ENCODE measurements at places on chromosomes 11 and 22.
A peak's percentile ranks its signal among the peaks of the same experiment; 100 is the strongest.

DNA sequence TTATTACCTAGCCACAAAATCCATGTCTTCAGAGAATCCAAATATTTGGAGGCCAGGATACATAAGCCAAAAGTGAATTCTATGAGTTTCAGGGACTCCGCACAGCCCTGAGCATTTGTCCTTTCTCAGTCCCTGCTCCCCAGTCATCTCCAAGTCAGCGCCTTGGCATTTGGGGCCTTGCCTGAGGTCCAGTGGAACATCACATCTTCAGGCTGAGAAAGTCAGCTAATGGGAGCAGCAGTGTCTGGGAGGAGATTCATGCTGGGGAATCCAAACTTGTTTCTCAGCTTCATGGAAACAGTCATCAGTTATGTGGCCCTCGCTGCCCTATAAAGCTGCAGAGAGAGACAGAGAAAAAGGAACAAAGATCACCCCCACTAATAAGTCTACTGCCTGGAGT lies 70.9 kb downstream of the BARX2 start:
- no peak for DNase-seq

GRCh38 chr11:74520316-74520715 lies 26.8 kb upstream of the LIPT2 start:
- no peak for DNase-seq

- no peak for DNase-seq
Measured at GRCh38 chr11:119907122-119907851, 178.3 kb upstream of the NECTIN1 start.

DNA sequence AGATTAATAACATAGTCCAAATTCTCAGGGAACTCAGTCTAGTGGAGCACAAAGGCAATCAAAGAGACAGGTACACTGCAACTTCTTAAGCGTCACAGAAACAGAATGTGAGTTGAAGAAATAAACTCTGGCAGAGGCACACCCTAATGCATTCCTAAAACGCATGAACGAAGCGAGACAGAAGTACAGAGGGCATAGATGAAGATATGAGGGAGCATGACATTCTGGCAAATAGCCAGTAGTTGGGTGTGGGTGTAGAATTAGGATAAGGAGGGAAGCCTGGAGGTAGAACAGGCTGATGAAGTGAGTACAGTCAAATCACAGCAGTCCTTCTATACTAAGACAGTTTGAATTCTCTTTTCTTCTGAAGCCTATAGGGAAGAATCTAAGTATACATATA lies 838.7 kb upstream of the API5 start:
- DNase-seq, result no peak

- no peak for DNase-seq
Measured at GRCh38 chr11:2511421-2512369, 66.9 kb downstream of the KCNQ1 start.

- no peak for DNase-seq
Measured at GRCh38 chr22:18965526-18966421, 29.7 kb upstream of the PRODH start.

DNA sequence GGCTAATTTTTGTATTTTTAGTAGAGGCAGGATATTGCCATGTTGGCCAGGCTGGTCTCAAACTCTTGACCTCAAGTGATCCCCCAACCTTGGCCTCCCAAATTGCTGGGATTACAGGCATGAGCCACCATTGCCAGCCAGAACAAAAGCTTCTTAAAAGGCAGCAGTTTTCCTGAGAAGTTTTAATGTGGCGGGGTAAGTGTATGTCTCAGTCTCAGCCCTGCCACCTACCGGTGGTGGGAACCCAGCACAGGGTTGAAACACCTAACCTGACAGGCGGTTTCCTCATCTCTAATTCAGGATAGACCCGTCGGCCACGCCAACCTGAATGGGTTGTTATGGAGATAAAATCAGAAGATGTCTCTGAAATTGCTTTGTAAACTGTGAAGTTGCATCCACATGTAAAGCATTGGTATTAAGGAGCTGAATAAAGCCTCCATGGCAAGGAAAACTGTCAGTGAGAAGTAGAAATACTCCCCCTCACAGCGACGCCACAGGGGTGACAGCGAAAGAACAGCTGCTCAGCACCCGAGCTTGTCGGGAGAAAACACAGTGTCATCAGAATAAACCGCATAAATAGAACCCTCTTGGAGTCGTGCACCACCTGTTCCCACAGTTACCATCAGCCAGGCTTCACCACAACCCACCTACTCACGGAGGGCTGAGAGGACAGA lies 165.9 kb upstream of the NCAM1 start:
- no peak for DNase-seq

- DNase-seq, result no peak
Measured at GRCh38 chr11:126738295-126739031, 262.1 kb downstream of the KIRREL3 start.

DNA sequence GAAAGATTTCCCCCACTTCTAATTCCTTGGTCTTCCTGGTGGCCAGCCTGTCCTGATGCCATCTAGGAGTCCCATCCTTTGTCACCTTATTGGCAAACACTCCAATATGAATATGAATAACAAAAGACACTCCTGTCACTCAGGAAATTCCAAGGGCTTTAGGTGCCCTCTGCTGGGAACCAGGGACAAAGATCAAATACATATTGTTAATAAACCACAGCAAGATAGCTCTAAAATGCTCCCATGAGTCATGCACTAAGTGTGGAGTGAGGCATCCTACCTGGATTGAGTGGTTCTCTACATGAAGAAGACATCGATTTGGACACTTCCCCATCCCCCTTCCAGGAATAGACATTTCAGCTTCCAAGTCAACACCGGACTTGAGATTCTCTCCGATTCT lies 823.6 kb downstream of the TBC1D22A start:
- DNase-seq, result no peak

DNA sequence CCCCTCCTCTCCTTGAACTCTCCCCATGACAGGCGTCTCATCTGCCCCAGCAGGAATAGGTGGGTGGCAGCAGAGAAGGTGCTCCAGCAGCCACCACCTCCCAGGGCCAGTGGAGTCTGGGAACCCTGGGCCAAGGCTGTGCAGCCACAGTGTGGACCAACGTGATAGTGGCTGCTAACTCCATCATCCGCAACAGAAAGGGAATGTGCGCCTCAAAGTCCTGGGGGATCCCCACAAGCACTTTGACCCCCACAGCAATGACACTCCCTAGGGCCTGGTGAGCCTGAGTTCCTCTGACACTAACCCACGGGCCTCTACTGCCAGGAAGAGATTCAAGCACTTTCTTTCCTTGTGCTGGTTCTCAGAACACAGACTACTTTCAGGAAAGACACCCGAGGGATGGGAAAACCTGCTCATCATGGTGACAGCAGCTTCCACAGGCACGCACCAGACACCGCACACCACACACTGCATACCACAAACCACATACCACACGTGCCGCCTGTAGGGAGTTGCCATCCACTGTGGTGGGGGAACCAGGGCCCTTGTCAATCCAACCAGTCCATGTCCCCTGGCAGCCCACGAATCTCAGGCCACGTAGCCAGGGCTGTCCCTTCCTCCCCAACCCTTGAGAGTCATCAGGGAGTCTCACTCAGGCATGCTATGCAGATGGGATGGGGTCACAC lies 3.4 kb upstream of the SLC25A1 start:
- no peak for DNase-seq

- no peak for DNase-seq
Measured at GRCh38 chr11:37727371-37727770, 1129.3 kb upstream of the RAG2 start.

DNA sequence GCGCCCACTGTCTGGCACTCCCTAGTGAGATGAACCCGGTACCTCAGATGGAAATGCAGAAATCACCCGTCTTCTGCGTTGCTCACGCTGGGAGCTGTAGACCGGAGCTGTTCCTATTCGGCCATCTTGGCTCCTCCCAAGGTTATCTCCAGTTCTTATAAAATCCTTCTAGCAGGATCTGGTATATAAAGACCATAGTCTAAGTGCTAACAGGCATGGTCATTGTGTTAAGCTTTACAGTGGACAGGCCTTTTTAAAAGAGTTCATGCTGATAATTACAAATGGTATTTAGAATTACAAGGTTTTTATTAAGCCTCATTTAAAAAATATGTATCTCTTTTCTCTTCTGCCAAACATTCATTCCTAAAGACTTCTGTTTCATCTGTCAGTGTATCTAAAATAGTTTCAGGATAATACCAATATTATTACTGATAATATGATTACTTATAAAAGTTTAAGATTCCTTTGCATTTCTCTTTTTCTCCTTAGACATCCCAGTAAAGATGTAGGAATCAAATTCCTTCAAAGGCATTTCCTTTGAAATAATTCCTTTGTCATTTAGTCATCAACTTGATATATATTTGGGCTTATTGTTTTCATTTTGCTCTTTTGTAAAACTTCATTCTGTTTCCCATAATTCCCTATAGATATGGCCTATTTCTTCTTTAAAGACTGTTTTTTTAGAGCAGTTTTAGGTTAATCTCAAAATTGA lies 20.7 kb downstream of the DDX10 start:
- no peak for DNase-seq

GRCh38 chr11:16412525-16413172 lies 56.3 kb upstream of the SOX6 start:
- DNase-seq, result no peak

DNA sequence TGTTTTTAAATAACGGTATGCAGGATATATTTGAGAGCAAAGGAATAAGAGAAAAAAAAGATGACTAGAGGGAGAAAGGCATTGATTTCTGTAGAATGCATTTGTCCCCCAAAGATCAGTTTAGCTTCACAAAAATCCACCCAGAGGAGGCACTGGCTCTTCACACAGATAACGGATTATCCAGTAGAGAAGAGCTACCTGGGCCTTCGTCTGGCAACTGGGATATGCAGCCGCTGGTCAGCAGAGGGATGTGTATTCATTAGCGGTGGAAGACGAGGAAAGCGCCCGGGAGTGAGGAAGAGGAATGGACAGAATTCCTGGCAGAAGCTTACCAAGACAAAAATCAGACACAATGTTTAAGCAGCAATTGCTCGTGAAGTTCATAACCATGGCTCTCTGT lies 5.6 kb upstream of the WT1 start:
- DNase-seq, result no peak

DNA sequence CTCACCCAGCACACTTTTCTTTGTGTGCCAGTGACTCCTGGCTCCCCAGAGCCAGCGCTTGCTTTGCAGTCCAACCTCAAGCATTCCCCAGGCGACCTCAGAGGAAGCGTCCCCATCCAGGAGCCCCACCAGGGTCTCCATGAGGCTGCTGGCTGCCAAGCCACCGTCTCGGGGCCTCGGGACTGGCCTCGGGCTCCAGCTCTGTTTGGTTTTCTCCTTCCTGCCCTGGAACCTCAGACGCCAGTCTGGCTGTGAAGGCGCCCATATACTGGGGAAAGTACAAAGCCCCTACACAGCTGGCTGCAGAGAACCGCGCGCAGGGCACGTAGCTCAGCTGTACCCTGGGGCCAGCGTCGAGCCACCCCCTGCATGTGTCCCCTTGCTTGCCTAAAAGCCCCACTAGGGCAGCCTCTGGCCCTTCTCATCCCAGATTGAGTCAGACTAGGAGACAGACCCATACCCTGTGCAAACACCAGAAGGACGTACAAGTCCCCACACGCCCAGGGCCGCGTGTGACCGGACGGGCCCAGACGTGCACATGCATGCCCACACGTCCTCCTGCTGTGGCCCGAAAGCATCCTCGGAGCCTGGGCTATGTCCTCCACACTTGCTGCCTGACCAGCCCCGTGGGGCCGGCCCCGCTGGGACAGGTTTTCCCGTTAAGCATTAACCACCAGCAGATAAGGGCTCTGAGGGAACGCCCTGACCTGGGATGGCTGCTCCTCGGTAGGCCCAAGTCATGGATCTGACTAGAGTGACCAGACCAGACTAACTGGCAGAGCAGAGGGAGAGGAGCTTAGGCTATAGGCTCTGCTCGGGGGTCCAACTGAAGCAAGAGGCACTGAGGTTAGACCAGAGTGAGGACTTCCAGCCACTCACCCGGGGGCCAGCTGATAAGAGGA lies 4.2 kb upstream of the SYT8 start:
- DNase-seq, result peak; percentile 30

GRCh38 chr11:2315395-2316168 lies 13.8 kb downstream of the TSPAN32 start:
- no peak for DNase-seq

DNA sequence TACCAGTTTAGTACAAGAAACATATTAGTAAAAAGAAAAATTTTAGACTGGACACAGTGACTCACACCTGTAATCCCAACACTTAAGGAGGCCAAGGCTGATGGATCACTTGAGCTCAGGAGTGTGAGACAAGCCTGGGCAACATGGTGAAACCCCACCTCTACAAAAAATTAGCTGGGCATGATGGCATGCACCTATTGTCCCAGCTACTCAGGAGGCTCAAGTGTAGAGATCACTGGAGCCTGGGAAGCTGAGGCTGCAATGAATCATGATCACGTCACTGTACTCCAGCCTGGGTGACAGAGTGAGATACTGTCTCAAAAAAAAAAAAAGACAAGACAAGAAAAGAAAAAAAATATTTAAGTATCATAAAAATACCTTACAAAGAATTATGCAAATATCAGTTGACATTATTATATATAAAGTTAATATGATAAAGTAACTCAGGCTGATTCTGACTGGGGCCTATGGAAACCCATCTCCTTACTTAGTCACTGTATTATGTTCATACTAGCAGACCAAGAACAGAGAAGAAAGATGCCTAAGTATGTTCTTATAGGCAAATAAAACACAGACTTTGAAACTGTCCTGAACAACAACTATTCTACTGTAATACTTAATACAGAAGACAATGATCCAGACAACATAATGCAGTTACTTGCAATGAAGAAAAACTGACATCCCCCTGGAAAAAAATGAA lies 27.3 kb downstream of the FAM168A start:
- DNase-seq, result no peak

DNA sequence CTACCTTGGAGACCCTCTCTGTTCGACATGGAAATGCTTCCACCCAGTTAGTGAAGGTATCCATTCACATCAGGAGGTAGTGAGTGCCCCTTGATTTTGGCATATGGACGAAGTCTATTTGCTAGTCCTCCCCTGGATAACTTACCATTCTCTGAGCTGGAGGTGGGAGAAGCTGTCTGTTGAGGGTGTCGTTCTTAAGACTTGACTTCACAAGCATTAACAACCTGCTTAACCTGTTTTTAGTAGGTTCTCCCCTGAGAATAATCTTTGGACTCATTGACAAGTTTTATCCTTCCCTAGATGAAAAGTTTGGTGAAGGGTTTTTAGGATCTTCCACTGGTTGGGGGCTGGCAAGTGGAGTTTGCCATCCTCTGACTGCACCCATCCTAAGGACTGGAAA lies 1053.8 kb upstream of the CNTN5 start:
- DNase-seq, result no peak

GRCh38 chr11:119847853-119848252 lies 118.9 kb upstream of the NECTIN1 start:
- no peak for DNase-seq

DNA sequence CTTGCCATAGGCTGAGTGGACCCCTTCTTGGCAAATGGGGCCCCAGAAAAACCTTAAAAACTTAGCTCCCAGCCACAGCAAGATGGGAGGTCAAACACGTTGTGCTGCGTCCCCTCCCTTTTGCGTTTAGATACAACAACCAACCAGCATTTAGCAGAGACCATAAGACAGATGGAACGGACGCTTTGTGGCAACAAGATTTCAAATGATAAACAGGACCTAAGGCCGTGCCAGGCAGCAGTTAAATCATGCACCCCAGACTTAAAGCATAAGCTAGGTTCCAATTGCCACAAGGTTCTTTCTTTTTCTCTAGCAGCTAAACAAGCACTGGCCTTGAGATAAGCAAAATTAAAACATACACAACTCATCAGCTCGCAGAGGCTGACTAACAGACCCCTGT lies 39.4 kb upstream of the NTM start:
- no peak for DNase-seq

- no peak for DNase-seq
Measured at GRCh38 chr11:61762798-61763197, 10.4 kb downstream of the MYRF start.

- DNase-seq, result no peak
Measured at GRCh38 chr11:135031205-135031989, 619.4 kb upstream of the B3GAT1 start.

Data from HTR-8/SVneo (cell line).